Ecto neural progenitor cell (in vitro differentiated cells): ENCODE measurements at places on chromosomes 3 and 15.

GRCh38 chr3:123258811-123259420 lies 57.2 kb downstream of the SEC22A start:
- no peak for DNase-seq

DNA sequence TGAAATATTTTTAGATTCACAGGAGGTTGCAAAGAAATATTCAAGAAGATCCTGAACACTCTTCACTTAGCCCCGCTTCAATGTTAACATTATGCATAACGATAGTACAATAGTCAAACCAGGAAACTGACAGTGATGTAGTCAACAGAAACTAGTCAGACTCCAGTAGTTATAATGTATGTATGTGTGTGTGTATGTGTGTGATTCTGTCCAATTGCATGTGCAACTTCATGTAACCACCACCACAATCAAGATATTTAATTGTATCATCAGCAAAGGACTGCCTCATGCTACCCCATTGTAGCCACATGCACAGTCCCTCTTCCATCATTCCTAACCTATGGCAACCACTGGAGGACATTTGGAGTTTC lies 77.9 kb downstream of the APBA2 start:
- no peak for DNase-seq

DNA sequence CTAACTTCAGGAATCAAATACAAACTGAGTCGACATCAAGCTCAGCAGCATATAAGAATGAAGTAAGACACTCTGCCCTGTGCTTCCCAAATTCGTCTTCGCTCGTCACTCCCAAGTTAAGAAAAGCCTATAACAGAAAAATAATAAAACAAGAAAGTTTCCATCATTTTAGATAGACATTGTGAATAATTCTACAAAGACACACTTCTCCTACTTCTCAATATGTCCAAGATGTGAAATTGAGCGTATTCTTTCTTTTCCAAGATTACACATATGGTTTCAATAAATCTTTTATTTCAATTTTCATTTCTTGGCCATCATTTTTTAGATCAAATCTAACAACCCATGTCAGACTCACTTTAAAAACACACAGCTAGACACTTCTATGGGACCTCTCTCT lies 85.1 kb downstream of the FSIP1 start:
- DNase-seq = no peak

GRCh38 chr15:92711457-92711831 lies 55.9 kb upstream of the FAM174B start:
- peak; percentile 67 for DNase-seq

GRCh38 chr3:149378478-149379309 lies 1.2 kb upstream of the TM4SF1 start:
- no peak for DNase-seq

GRCh38 chr3:109066864-109067263 lies 51.1 kb downstream of the MORC1 start:
- no peak for DNase-seq

DNA sequence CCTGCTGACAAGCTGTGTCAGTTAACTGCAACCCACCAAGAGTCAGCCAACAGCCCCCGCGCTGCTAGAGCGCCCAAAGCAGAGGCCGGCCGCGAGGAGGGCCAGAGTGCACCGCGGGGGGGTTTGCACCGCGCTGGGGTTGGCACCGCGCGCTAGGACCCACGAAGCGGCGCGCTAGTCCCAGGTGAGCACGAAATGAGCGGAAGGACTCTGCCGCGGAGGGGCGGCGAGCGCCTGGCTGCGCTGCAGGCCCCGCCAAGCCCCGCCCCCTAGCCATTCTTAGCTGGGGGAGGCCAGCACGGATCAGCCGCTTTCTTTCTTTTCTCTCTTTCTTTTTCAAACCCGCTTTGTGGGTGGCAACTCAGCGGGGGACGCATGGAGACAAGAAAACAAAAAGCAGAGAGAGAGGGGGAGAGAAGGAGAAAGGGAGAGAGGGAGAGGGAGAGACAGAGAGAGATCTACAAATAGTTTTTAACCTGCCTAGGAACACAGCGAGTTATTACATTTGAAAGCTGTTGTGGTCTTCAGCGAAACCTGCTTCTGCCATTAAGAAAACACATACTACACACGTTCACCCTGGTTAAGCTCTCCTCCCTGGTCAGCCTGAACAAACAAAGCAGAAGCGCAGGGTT lies 6.9 kb upstream of the FOXB1 start:
- peak; percentile 91 for DNase-seq

DNA sequence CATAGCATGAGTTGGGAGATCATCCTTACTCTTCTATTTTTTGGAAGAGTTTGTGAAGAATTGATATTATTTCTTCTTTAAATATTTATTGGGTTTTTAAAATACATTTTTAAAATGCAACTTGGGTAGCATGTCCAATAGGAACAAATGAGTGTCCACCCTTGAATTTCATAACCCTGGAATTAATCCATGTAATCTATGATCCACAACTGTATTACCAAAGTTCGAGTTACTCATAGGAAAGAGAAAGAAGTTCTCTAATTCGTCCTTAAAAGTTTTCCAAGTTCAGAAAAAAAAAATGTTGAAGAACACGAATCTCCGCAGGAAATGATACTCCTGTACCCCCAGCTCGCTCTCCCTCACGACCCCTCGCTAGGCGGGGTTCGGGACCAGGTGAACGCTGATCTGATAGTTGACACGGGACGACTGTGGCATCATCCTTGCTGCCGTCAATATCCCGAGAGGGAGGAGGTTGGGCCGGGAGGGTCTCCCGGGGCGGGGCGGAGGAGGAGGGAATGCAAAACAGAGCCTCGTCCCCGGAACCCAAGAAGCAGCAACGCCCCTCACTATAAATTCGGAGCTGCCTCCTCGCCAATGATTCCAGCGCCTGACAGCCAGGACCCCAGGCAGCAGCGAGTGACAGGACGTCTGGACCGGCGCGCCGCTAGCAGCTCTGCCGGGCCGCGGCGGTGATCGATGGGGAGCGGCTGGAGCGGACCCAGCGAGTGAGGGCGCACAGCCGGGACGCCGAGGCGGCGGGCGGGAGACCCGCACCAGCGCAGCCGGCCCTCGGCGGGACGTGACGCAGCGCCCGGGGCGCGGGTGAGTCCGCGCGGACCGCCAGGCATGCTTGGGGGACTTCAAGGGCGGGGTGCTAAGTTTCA lies at the start of gene AGTR1:
Gene AGTR1 (plus strand): TSS at position 598 of the 884 bp plus-strand sequence. CDS start 43,133 bp downstream, outside the sequence.
- peak; percentile 85 for DNase-seq

DNA sequence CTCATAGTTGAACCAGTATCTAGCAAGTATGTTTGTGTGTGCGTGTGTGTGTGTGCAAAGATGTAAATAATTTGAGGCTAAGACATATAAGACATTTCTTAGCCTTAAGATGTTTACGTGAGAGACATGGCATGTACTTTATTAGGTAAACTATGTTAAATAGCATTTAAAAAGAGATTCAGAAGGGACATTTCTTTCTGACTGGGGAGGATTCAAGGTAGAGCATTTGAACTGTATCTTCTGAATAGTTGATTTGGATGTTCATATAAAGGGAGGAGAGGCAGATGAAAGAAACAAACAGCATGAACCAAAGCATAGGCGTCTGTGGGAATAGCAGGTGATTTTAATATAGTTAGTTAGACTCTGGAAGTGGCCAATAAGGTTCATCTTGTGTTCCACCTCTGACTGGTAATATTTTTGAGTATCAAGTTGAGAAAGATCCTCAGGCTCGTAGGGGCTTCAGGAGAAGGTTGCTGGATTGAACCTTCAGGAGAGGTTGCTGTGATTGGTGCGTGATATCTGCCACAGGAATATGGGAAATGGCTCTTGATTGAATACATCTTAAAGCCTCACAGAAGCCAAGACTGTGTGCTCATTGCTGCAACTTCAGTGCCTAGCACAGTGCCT lies 12.6 kb downstream of the NFKBIZ start:
- DNase-seq = no peak

- no peak for DNase-seq
These were observed 463.1 kb downstream of the TBL1XR1 start for GRCh38 chr3:176734146-176734545.

- DNase-seq = no peak
These were observed 427.5 kb upstream of the TBL1XR1 start for GRCh38 chr3:177624528-177625495.

GRCh38 chr15:80068578-80068977 lies 9.1 kb downstream of the ZFAND6 start:
- DNase-seq = no peak

DNA sequence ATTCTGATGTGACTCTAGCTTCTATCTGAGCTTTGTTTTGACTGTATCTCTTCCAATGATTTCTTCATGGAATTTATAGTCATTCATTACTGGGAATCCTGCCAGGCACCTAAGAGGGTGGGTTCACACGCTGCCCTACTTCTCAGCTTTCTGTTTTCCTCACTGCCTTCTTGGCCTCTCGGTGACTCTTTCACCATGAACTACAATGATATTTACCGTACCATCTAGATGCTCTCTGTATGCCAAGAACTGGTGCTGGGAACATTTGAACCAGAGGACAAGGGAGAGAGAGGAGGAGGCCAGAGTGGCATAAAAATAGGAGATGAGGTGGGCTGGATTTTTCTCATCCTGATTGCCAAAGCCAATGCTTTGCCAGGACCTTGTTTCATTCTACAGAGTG lies 280.0 kb upstream of the P2RY1 start:
- DNase-seq = no peak

DNA sequence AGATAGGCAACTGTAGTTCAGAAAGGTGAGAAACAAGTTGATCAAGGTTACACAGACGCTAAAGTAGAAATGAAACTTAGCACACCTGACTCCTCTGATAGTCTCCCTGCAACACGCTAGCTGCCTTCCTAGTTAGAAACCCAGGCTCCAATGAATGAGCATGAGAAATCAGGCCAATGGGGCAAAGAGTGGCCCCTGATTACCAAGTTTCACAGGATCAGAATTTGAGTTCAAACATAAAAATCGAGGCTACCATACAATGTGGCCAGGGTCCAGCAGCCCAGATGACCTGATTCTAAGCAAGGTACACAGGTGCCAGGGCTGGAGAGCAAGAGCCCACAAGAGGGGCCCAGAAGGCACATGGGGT lies 7.7 kb downstream of the PLD1 start:
- no peak for DNase-seq

- no peak for DNase-seq
These were observed 47.6 kb downstream of the ARIH1 start for GRCh38 chr15:72521682-72522081.

DNA sequence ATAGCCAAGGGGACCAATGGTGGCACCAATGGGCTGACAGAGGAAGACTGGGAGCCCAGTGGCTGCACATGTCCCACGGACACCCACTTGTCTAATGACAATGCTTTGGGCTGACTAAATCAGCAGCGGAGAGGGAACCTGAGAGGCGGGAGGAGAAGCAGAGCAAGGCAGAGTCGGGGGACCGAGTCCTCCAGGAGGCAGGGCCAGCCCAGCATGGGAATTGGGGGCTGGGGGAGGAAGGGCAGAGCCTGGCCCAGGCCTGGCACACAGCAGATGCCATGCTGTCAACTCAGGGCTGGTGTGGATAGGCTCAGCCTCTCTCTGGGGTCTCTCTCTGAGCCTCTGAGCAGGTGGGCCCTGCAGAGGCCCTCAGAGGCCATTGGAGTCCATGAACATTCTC lies 78.4 kb upstream of the KLF13 start:
- DNase-seq = no peak

- no peak for DNase-seq
These were observed 75.5 kb upstream of the CBLB start for GRCh38 chr3:105944276-105944675.

DNA sequence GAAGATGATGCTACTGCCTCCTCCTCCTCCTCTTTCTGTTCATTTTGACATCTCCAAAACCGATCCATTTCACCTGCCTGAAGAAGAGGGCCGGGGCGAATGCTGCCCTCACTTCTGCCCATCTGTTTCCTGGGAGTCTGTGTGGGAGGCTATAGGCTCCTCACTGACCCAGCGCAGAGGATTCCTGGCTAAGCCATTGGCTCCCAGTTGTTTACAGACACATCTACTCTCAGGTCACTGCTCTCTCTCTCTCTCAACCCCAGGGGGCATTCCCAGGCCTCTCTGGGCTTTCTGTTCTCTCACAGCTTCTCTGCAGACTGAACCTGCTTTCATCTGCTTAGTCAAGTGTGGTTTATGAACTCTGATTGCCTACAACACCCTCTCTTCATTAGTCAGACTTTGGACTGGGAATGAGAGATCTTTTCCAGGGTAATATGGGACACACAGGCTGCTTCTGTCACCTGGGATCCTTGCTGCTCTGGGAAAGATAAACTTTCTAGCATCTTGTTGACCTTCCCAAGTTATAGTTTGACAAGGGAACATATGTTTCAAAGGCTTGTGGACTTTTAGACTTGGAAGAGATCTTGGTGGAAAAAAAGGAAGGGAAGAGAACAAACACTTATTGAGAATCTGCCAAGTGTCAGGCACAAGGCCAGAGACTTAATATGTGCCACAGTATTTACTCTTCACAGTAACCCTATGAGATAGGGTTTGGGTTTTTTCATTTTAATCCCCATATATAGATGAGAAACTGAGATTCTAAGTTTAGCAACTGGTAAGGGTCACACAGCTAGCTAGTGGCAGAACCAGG lies 30.2 kb upstream of the USP3 start:
- DNase-seq = peak; percentile 67

- DNase-seq = no peak
These were observed 10.3 kb downstream of the SKIL start for GRCh38 chr3:170367797-170368196.

DNA sequence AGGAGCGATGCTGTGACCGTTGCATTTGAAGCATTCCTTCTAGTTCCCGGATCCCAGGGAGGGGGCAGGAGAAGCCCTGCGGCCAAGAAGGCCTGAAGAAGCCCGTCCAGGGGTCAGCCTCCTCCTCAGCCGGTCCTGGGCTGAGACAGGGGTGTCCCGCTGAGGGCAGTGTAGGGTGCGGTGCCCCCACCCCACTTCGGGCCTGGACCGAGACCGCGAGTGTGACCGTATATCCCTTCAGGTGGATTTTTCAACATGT lies 2.8 kb downstream of the OCA2 start:
- DNase-seq = no peak

DNA sequence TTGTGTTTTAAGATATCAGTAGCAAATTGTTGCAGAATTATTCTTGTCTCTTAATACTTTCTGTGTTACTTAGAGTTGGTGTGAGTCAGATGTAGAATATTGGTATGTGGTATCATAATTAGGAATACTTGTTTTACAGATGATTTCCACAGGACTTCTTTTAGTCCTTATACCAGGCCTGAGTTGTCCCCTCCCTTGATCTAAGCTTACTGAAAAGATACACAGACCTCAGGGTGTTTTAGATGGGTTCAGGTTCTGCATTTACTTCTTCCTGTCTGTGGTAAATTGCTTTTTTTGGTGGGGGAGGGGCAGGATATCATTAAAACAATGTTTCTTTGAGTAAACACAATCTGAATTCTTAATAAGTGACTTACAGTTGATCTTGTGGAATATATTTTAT lies 14.2 kb downstream of the DZIP3 start:
- DNase-seq = no peak

GRCh38 chr15:95919460-95919859 lies 411.0 kb upstream of the NR2F2 start:
- no peak for DNase-seq
